ENCODE measurements at places on chromosomes 13 and 19.
A peak's percentile ranks its signal among the peaks of the same experiment; 100 is the strongest.

GRCh38 chr19:3570606-3571011 lies 2.1 kb upstream of the HMG20B start:
- DNase-seq: no peak

GRCh38 chr19:35249146-35249847 lies 495 bp downstream of the LSR start:
- DNase-seq: no peak

GRCh38 chr13:104286566-104287290 lies 1220.5 kb upstream of the SLC10A2 start:
- DNase-seq: no peak

DNA sequence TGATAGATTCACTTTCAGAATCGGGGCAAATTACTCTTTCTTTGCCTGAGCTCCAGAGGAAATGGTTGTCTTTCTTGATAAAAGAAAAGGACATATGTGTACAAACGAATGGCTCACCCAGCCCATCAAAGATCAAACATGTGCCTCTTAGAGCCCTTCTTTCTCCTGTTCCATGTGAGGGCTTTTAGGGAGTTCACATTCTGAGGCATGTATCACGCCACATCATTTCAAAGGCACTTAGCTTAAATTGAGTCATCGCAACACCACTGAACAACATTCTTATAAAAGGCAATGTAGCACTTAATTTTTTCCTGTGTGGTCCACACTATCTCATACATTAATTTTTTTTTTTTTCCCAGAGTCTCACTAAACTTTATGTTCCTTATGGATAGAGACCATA lies 521.0 kb downstream of the SUCLA2 start:
- peak; percentile 84 for DNase-seq

- DNase-seq: no peak
These were observed 5.8 kb downstream of the DOCK9 start for GRCh38 chr13:98972059-98972458.

- DNase-seq: no peak
These were observed 10.5 kb downstream of the CEBPA start for GRCh38 chr19:33291623-33292534.
